ENCODE measurements at places on chromosomes 2 and 18.

- no peaks in the 10 kb centered on the region for H3K36me3 ChIP-seq
- no peak overlapping the region for H3K4me3 ChIP-seq
- no peak for DNase-seq
Observed at GRCh38 chr2:8154936-8155335, 526.9 kb upstream of the ID2 start.

GRCh38 chr2:156803243-156803642 lies 367.1 kb downstream of the GPD2 start:
- no peaks in the 10 kb centered on the region for H3K4me1 ChIP-seq
- DNase-seq: peak; percentile 2
- H3K27me3 ChIP-seq: no peaks in the 10 kb centered on the region
- H3K36me3 ChIP-seq: no peaks in the 10 kb centered on the region

GRCh38 chr2:182631299-182631698 lies 84.8 kb upstream of the DNAJC10 start:
- no peaks in the 10 kb centered on the region for H3K27me3 ChIP-seq
- no peak overlapping the region for H3K27ac ChIP-seq
- H3K4me1 ChIP-seq: peaks cover 5% of the 10 kb centered on the region
- H3K36me3 ChIP-seq: no peaks in the 10 kb centered on the region
- no peak overlapping the region for H3K4me3 ChIP-seq
- no peak for DNase-seq

- DNase-seq: no peak
- no peak overlapping the region for H3K4me3 ChIP-seq
- no peaks in the 10 kb centered on the region for H3K27me3 ChIP-seq
- no peaks in the 10 kb centered on the region for H3K36me3 ChIP-seq
- H3K4me1 ChIP-seq: no peaks in the 10 kb centered on the region
Observed at GRCh38 chr2:100425107-100425506, 7.6 kb upstream of the CHST10 start.

GRCh38 chr2:68822207-68822872 lies 48.9 kb downstream of the BMP10 start:
- no peaks in the 10 kb centered on the region for H3K27me3 ChIP-seq
- peaks cover 19% of the 10 kb centered on the region for H3K4me1 ChIP-seq
- no peaks in the 10 kb centered on the region for H3K36me3 ChIP-seq
- no peak for DNase-seq
- H3K27ac ChIP-seq: peak overlapping the region; percentile 16

GRCh38 chr18:30982285-30982992 lies 60.1 kb downstream of the DSC3 start:
- H3K4me1 ChIP-seq: no peaks in the 10 kb centered on the region
- H3K27me3 ChIP-seq: no peaks in the 10 kb centered on the region
- no peak overlapping the region for H3K4me3 ChIP-seq
- no peak overlapping the region for H3K27ac ChIP-seq
- H3K36me3 ChIP-seq: no peaks in the 10 kb centered on the region

DNA sequence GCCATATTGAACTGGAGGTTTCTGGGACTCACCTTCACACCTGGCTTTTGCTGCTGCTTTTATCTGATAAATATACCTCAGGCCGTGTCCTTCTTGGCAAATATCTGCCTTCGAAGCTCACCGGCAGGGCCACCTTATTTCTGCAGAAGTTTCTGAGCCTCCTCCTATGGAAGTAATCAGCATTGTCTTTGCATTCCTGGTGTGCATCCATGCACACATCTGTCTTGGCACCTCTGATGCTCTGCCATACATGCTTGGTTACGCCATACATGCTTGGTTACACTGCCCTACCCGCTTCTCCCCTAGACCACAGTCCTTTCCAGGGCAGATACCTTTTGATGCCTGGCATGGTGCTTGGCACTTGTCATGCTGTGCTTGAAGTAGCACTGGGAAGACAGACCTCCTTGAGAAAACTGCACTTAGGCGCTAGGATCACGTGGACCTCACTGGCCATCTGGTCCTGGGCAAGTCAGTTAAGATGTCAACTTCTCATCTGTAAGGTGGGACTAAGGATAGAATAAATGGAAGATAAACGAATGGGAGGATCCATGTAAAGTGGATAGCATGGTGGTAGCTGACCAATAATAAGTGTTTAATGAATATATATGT lies 66.8 kb downstream of the ZNF236 start:
- H3K4me1 ChIP-seq: no peaks in the 10 kb centered on the region
- no peaks in the 10 kb centered on the region for H3K27me3 ChIP-seq
- peak; percentile 57 for DNase-seq
- no peak overlapping the region for H3K27ac ChIP-seq
- peaks cover 4% of the 10 kb centered on the region for H3K36me3 ChIP-seq

GRCh38 chr18:56517196-56517595 lies 121.2 kb downstream of the TXNL1 start:
- H3K4me1 ChIP-seq: no peaks in the 10 kb centered on the region
- no peak overlapping the region for H3K27ac ChIP-seq
- H3K36me3 ChIP-seq: no peaks in the 10 kb centered on the region
- no peak overlapping the region for H3K4me3 ChIP-seq
- no peak for DNase-seq
- no peaks in the 10 kb centered on the region for H3K27me3 ChIP-seq

DNA sequence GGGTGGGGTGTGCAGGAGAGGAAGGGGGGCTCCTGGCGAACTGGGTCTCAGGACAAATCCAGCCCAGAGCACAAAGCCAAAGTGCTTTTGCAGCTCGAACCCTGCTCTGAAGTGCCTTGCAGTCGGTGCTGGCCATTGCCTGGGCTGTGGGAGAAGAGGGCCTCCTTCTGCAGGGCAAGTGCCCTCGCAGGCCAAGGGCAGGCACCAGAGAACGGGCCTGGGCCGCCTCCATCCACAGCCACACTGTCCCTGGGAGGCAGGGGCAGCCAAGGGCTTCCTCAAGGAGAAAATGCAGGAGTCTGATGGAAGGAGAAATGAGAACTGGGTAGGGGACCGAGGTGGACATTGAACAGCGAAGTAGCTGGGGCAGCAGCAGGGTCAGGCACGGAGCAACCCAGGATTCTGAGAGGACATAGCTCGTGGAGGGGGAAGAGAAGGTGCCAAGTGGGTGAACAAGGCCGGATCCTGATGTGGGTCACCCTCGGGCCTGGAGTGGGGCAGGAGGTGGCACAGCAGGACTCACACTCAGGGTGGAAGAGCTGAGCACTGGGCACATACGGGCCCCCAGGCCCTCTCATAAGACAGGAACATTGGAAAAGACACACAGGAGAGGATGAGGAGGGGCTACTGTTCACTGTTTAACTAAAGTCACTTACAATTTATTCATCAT lies 312.8 kb upstream of the SALL3 start:
- no peaks in the 10 kb centered on the region for H3K4me1 ChIP-seq
- H3K36me3 ChIP-seq: no peaks in the 10 kb centered on the region

GRCh38 chr2:127675331-127676261 lies at the start of gene LIMS2:
Gene LIMS2, minus strand, starts transcription at chr2:127675530. Its CDS starts 506 bp downstream, at chr2:127675024.
- H3K36me3 ChIP-seq: no peaks in the 10 kb centered on the region
- H3K4me3 ChIP-seq: peak within 1 kb of the TSS; percentile 22
- peaks cover 8% of the 10 kb centered on the region for H3K4me1 ChIP-seq
- H3K27me3 ChIP-seq: no peaks in the 10 kb centered on the region
- DNase-seq: peak; percentile 33

DNA sequence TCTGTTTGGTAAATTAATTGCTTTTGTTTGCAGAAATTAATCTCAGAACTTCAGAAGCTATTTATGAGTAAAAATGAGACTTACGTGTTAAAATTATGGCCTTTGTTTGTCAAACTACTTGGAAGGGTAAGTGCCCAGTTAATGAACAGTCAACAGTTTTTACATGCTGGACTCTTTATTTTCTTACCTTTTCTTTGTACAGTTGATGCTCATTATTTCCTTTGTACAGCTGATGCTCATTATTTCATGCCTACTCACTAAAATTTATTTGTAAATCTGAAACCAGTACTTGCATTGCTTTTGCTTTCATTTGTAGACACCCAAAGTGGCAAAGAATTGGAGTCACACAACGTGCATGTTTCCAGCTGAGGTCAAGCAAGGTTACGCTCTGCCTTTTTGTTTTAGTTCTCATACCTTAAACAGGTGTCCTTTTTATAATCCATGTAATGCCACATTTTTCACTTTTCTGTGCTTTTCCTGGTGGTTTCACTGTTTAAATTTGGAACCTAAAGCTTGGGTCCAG lies 13.3 kb downstream of the RIF1 start:
- H3K27ac ChIP-seq: no peak overlapping the region
- no peak overlapping the region for H3K4me3 ChIP-seq
- H3K27me3 ChIP-seq: no peaks in the 10 kb centered on the region
- no peak for DNase-seq
- H3K36me3 ChIP-seq: peaks cover 37% of the 10 kb centered on the region

- no peaks in the 10 kb centered on the region for H3K27me3 ChIP-seq
- no peak for DNase-seq
- H3K4me3 ChIP-seq: no peak overlapping the region
Observed at GRCh38 chr2:239110595-239111048, 262.7 kb downstream of the TWIST2 start.

- peak; percentile 30 for DNase-seq
- H3K27me3 ChIP-seq: no peaks in the 10 kb centered on the region
- H3K36me3 ChIP-seq: no peaks in the 10 kb centered on the region
- no peak overlapping the region for H3K4me3 ChIP-seq
- H3K27ac ChIP-seq: no peak overlapping the region
- no peaks in the 10 kb centered on the region for H3K4me1 ChIP-seq
Observed at GRCh38 chr2:202135091-202135874, 62.2 kb downstream of the KIAA2012 start.

GRCh38 chr2:69612200-69612599 lies 31.3 kb downstream of the AAK1 start:
- no peaks in the 10 kb centered on the region for H3K27me3 ChIP-seq
- no peaks in the 10 kb centered on the region for H3K36me3 ChIP-seq
- no peak for DNase-seq
- no peak overlapping the region for H3K27ac ChIP-seq

- no peak overlapping the region for H3K4me3 ChIP-seq
- H3K4me1 ChIP-seq: no peaks in the 10 kb centered on the region
- no peak for DNase-seq
- H3K27me3 ChIP-seq: no peaks in the 10 kb centered on the region
- no peaks in the 10 kb centered on the region for H3K36me3 ChIP-seq
Observed at GRCh38 chr18:4276953-4277585, 178.0 kb downstream of the DLGAP1 start.

DNA sequence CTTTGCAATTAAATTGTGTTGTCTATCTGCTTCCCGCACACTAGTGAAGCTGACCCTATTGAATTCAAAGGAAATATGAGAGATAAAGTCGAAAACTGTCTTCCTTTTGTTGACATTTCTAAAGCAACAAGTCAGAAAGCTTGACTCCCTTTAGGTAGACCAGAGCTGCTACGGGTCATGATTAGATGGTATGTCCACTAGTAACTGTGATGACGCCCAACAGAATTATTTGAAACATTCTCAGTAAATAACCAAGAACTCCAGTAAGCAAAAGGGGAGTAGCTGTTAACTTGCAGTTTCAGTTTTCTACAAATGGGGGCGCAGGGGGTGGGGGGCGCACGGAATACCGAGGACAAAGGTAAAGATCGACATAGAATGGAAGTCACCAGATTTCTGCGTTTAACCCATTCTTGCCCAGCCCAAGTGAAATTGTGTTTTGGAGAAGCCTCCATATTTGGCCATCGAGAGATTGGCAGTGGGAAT lies 56.4 kb downstream of the CRIM1 start:
- H3K27me3 ChIP-seq: no peaks in the 10 kb centered on the region
- peak overlapping the region; percentile 88 for H3K27ac ChIP-seq

GRCh38 chr2:54722641-54723040 lies 821 bp upstream of the EML6 start:
- peak overlapping the region; percentile 17 for H3K4me3 ChIP-seq
- no peaks in the 10 kb centered on the region for H3K27me3 ChIP-seq
- H3K36me3 ChIP-seq: no peaks in the 10 kb centered on the region

DNA sequence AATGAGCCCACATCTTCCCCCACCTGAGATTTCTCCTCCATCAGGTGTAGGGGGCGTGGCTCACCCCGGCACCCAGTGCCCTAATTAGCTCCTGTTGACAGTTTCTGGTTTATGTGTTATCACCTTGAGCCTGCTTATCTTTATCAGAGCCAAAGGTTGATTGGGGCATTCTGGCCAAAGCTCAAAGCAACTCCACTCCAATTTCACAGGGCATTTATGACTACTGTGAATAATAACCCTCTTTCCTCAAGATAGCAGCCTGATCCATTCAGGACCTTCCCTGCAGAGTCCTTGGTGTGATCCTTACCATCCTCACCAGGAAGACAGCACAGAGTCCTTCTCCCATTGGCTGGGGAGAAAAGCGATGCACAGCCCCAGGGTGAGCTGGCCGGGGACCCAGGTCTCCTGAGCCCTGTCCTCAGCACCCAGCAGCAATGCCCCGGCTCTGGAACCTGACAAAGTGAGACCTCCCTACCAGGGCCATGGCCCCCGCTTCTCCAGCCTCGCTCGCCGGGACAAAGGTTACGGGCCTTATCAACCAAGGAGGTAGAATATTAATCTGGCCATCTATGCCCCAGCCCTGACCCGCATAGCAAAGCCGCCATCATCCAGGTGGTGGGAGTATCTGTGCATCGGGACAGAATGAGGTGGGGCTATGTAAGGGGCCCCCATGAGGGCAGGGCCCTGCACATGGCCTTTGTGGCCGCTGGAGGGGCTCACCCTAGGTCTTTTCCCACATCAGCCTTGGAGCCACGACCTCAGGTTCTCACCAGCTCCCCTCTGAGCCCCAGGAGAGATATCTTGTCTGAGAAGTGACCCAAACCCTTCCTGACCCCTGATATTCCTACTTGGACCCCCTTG lies 64.5 kb downstream of the ZFP36L2 start:
- DNase-seq: no peak
- peaks cover 17% of the 10 kb centered on the region for H3K4me1 ChIP-seq

- no peak overlapping the region for H3K4me3 ChIP-seq
- H3K36me3 ChIP-seq: no peaks in the 10 kb centered on the region
- no peak for DNase-seq
Observed at GRCh38 chr2:58957188-58957840, 716.2 kb upstream of the FANCL start.

GRCh38 chr2:216871333-216871934 lies 11.6 kb upstream of the TNP1 start:
- no peaks in the 10 kb centered on the region for H3K36me3 ChIP-seq
- DNase-seq: no peak
- H3K27me3 ChIP-seq: no peaks in the 10 kb centered on the region
- no peaks in the 10 kb centered on the region for H3K4me1 ChIP-seq
- H3K4me3 ChIP-seq: no peak overlapping the region

- no peak overlapping the region for H3K27ac ChIP-seq
- no peaks in the 10 kb centered on the region for H3K36me3 ChIP-seq
- H3K27me3 ChIP-seq: no peaks in the 10 kb centered on the region
- H3K4me1 ChIP-seq: no peaks in the 10 kb centered on the region
- DNase-seq: no peak
Observed at GRCh38 chr18:74654638-74655037, 57.0 kb downstream of the ZNF407 start.

DNA sequence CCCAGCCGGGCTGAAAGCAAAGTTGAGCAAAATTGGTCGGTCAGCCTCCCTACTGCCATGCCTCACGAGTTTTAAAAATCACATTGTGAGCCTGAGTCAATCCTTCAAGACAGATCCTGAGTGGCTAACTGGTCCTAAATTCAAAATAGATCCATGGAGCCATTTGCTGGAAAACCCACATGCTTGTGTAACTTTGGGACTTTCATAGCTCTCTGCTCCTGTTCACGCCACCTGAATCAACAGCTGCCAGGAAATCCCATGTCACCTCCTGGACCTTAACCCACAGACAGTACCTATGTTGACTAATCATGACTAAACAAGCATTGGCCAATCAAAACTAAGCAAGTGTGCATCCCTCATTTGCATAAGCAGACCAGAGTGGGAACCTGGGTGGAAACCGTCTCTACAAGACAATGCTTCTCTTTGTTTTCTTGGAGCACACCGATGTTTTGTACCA lies 42.8 kb upstream of the LDLRAD4 start:
- no peaks in the 10 kb centered on the region for H3K36me3 ChIP-seq
- H3K4me1 ChIP-seq: no peaks in the 10 kb centered on the region
- H3K27me3 ChIP-seq: no peaks in the 10 kb centered on the region
- no peak overlapping the region for H3K4me3 ChIP-seq
- no peak overlapping the region for H3K27ac ChIP-seq
- no peak for DNase-seq

- no peaks in the 10 kb centered on the region for H3K36me3 ChIP-seq
- peaks cover 12% of the 10 kb centered on the region for H3K4me1 ChIP-seq
- H3K27me3 ChIP-seq: no peaks in the 10 kb centered on the region
Observed at GRCh38 chr2:174776223-174776622, 12.0 kb upstream of the CHRNA1 start.

All from thyroid gland (tissue), 4 donors.